ENCODE measurements at places on chromosomes 4 and X. TPM values are rescaled to one million over a fixed set of nuclear protein-coding genes. Genes with fewer than 3 reads are reported as not detected.

ARR3 gene
- total RNA-seq = not detected

DNA sequence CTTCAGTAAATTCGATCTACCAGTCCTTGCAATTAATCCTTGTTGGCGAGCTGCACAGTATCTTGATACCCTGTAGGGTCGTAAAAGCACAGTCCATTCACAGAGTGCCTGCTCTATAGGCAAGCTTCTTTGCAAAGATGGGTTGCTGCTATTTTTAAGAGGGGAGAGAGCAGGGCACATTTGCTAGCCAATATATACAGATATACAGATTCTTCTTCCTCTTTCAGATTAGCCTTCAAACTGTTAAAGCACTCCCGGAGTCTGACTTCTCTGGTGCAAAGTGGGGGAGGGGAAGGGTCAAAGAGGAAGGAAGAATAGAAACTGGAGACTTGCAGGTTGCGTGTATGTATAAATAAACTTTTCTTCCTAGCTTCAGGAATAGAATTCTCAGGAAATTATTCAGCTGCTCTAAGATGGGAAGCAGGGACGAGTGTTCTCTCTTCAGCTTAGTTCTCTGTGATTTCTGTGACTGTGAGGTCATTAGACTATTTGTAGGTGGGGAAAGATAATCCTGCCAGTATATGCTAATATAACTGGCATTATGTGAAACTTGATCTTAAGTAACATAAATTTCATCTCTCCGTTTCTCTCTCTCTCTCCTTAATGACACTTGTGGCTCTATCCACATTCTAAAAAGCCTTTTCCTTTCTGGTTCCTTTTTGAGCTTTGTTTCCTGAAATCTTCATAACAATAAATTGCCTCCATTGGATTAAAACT is at the start of gene CYSLTR1:
TSS of gene CYSLTR1 (minus strand) at position 242 of the 717 bp plus-strand sequence. CDS start 53,865 bp downstream, outside the sequence.
- DNase-seq = no peak

GRCh38 chr4:83011689-83012199 is 1.1 kb upstream of the LIN54 start:
- no peak for DNase-seq

GRCh38 chrX:150769408-150769807 is 76.2 kb downstream of the MTMR1 start:
- DNase-seq = no peak

- DNase-seq = no peak
Measured at GRCh38 chr4:115128037-115128436, 14.6 kb upstream of the NDST4 start.

DNA sequence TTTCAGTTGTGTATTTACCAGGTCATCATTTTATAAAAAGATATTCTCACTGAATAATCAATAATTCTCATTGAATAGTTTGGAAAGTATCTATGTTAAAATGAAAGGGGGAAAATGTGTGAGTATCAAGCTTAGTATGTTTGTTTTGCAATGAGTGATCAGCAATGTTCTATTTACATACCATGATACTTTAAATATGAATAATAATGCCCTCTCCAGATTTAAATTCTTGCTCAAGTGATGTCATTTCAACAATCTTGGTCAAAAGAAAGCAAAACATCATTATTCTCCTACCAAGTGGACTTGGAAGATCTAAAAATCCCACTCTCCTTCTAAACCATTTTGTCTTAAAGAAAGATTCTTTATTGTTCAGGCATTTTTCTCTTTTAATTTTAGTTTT is 42.1 kb upstream of the ANKRD50 start:
- no peak for DNase-seq

- DNase-seq = no peak
Measured at GRCh38 chr4:172514801-172515200, 653.8 kb upstream of the GALNT7 start.

All from breast epithelium (tissue), 4 donors.